ENCODE measurements at places on chromosomes 2 and 18. TPM values are rescaled to one million over a fixed set of nuclear protein-coding genes. Genes with fewer than 3 reads are reported as not detected.

- no peak for DNase-seq
Observed at GRCh38 chr2:111905990-111906735, 7.8 kb downstream of the MERTK start.

DNA sequence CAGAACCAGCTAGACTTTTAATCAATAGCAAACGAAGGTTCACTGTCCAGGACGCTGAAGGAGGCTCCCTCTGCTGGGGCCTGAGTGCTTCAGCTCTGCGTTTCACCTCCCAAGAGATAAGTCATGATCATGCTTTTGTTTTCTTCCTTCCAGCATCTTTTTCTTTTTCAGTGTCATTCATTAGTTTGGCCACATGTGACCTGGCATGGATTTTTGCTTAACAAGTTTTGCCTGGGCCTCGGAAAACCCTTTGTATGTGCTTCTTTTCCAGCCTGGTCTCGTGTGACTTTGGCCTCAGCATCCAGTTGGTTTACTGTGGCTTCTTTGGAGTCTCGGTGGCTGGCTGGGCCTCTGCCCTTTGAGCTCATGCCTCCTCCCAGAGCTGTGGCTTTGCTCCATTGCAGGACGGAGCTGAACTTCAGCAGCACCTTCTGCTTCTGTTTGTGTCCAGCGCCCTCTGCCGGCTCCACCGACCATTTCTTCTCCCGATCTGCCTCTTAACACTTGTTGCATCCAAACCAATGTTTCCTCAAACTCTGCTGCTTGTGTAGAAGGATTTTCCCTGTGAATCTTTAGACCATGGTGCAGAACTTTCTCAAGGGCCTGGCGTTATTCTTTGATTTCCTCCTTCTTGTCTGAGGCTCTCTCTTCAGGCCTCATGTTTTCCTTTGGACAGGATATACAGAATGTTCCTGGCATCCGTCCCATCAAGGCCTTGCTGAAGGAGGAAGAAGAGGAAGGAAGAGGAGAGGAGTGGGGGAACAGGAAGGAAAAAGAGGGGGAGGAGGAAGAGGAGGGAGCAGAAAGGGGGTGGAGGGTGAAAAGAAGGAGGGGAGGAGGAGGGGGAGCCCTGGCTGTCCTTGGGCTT lies 23.6 kb upstream of the HES6 start:
- DNase-seq, result peak; percentile 94

DNA sequence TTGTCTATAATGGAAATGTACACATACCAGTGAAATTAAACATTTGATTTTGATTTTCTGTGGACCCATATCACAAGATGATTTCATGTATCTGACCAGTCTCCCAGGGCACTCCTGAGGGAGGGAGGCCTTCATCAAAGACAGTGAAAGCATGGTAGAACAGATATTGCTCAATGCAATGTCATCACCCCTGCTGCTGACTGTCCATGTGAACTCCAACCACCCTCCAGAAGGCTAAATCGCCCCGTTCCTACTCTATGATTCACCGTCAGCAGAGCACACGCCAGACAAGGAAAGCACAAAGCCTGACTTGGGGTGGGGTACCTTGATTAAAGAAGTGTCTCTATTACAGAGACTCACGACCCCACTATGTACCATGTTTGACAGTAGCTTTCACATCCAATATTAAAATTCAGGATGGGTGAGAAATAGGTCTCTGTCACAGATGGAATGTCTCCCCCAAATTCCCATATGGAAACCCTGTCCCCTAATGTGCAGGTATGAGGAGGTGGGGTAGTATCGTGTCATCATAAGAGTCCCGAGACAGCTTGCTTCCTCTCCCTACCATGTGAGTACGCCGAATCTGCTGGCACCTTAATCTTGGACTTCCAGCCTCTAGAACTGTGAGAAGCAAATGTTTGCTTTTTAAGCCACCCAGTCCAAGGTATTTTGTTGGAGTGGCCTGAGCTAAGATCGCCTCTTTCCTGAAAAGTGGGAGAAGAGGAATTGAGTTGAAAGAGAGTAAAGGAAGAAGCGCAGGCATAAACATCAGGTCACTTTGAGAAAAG lies 42.4 kb downstream of the CYB5A start:
- DNase-seq, result peak; percentile 63

DNA sequence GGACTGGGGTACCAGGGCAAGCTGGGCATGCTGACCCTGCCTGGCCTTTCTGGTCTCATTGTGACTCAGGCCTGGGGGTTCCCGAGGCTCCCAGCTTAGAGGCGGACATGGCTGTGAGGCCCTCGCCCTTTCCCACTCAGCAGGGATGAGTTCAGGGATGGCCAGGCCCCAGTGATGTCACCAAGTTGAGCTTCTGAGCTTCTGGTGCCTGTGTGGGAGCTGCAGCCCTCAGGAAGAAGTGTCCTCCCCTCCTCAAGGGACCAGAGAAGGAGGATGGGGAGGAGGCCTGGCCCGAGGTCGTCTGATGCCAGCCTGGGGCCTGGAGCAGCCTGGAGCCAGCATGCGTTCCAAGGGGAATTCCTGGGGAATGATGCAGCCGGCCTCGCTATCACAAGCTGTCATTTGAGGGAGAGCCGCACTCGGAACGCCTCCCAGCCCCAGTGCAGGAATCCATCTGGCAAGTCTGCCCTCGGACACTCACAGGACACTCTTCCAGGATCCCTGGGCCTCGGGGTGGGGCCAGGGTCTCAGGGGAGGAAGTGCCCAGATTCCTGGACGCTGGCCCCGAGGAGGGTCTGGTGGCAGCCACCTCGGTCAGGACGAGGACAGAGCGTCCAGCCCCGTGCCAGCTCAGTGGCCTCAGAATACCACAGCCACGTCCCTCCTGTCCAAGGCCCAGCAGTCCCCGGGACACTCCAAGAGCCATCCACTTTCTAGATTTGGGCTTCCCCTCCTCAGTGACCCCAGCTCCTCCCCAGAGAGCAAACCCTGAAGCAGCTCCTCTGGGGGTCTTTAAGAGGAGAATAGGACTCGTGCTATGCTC lies 61.2 kb upstream of the GPC1 start:
- DNase-seq, result peak; percentile 76

DNA sequence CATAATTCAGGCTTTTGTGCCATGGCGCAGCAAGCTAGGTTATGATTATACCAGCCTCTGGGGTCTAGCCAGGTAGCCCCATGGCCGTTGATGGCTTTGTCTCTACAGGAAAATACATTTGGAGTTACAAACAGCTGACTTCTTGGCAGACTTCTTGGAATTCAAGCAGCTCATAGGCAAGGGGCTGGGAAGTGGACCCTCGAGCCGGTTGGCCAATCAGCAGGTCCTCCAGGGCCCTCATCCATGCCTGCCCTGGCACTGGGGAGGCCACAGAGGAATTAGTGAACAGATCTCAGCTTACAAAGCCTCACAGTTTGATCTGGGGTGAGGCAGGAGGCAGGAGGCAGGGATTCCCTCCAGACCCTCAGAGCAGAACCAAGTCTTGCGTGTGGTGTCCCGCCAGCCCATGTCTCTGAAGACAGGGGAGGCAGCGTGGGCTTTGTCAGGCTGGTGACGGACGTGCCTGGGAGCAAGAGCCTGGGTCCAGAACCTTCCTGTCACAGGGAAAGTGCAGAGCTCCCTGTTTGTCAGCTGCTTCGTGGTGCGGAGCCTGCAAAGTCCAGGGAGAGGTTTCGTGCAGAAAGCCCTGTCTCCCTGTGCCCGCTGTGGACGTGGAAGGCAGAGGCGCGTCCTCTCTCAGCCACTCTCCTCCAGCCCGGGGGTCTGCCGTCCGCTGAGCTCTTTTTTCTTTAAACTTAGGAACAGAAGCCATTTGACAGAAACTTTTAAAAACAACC lies 131.7 kb downstream of the KLHL29 start:
- no peak for DNase-seq

GRCh38 chr18:47100212-47100831 lies 50.0 kb downstream of the HDHD2 start:
- DNase-seq, result peak; percentile 72

- no peak for DNase-seq
Observed at GRCh38 chr18:10349561-10349960, 104.9 kb upstream of the APCDD1 start.

- DNase-seq, result no peak
Observed at GRCh38 chr2:65668744-65669143, 236.3 kb upstream of the SPRED2 start.

DNA sequence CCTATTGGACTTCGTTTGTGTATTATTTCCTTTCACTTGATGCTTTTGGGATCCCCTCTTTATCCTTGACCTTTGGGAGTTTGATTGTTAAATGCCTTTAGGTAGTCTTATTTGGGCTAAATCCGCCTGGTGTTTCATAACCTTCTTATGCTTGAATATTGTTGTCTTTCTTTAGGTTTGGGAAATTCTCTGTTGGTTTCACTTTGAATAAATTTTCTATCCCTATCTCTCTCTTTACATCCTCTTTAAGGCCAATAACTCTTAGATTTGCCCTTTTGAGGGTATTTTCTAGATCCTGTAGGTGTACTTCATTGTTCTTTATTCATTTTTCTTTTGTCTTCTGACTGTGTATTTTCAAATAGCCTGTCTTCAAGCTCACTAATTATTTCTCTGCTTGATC lies 354.7 kb downstream of the PARD3B start:
- DNase-seq, result no peak

- no peak for DNase-seq
Observed at GRCh38 chr2:73106791-73107190, 6.0 kb downstream of the RAB11FIP5 start.

DNA sequence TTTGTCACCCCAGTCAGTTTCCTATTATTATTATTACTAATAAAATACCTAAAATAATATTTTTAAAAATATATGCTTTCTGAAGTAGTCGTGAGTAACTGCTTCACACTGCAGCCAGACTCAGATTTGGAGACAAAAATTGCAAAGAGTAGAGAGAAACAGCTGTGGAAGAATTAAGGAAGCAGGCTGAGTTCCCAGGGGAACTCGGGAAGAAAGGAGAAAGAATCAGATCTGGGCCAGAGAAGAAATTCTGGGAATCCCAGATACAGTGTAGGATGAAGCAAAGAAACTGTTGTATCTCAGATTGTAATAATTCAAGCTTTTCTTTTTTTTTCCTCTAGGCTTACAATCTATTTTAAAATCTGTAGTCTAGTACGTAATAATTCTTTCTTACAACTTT lies 182.3 kb downstream of the FTCDNL1 start:
- DNase-seq, result no peak

GRCh38 chr2:30713698-30714097 lies 93.5 kb downstream of the CAPN13 start:
- DNase-seq, result no peak

DNA sequence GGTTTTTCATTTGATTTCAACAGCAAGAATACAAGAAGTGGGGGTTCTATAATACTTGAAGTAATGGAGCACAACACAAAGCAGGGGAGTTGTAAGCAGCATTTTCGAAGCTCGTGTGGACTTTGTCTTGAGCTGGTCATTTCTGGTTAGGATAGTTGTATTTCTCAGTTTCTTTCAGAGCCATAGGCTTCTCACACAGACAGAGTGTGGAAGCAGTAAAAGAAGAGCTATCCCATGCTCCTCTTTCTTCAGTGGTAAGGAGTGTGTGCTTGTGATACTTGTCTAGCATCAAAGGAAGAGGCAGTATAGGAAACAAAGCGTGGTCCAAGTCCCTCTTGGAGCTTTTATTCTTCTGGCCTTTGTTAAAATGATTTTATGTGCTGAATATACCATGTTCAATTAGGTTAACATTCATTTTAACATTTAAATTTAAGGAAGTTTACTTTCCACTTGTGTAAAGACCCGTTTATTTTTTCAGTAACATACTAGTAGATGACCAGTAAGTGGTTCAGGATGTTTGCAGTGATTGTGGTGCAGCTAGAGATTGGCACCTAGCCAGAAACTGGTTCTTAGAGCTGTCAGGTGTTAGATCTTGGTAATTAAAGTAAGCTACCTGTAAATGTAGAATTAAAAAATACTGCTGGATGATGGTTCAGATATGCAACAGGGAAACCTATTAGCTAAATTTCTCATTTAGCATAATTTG lies 14.6 kb downstream of the CCNYL1 start:
- no peak for DNase-seq

DNA sequence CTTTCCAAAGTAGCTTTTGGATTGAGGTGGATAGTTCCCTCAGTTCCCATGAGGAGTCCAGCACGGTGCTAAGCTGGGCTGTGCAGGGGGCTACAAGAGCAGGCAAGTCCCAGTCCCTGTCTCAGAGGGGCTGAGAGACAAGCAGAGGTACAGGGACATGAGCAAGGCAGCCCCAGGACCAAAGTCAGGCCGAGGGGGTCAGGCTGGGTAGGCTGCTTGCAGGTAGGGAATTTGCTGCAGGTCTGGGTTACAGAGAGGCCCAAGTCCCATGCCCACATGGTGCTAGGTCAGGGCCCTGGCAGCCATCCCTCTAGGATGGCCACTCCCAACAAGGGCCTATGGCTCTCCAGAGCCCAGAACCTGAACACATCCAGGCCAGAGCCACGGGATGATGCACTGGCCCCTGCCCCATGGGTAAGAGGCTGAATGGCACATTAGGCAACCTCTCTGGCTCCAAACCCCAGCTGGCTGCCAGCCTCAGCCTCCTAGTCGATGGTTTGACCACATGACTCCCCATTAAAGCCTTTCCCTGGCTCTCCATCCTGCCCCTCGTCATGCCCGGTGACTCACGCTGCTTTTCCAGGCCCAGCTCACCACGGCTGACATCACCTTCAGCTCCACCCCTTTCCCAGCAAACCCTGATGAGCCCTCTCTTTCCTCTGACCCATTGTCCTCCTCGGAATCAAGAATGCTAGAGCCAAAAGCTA lies 83.7 kb downstream of the SDC1 start:
- peak; percentile 78 for DNase-seq

DNA sequence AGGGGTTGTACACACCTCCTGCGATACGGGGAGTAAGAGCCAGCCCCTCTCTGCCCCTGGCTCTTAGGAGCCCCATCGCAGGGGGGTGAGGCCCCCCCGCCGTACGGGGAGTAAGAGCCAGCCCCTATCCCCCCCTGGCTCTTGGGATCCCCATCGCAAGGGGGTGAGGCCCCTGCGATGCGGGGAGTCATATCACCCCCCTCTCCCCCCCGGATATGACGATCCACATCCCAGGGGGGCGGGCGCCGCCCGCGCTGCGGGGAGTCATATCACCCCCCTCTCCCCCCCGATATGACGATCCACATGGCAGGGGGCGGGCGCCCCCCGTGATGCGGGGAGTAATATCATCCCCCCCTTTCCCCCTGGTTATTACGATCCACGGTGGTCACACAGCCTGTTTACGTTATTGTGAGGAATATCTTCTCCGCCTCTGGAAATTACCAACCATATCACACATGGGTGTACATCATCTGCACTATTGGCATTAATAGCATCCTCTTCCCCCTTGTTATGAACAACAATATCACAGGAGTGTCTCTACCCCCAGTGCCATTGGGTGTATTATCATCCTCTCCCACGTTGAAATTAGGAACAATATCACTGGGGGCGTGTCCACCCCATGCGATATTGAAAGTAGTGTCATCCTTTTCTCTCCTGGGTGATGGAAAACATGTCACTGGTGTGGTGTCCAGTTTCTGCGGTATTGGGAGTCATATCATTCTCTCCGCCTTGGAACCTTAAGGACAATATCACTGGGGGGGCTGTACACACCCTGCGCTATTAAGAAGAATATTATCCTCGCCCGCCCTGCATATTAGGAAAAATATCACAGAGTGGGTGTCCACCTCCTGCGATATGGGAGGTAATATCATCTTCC lies 24.7 kb upstream of the NAGK start:
- DNase-seq, result no peak

GRCh38 chr2:3648652-3649177 lies 9.3 kb upstream of the ALLC start:
- no peak for DNase-seq

- no peak for DNase-seq
Observed at GRCh38 chr2:61632276-61633169, 94.4 kb upstream of the XPO1 start.

The GAREM2 gene
- 4.7 TPM for total RNA-seq

The C2orf78 gene
- total RNA-seq, result not detected

The MYOM1 gene
- total RNA-seq, result 1.6 TPM

The SEH1L gene
- 25.8 TPM for total RNA-seq

The PPIG gene
- total RNA-seq, result 37.4 TPM

The IL36G gene
- 0.20 TPM for total RNA-seq

The GCG gene
- 21.1 TPM for total RNA-seq

The ERFE gene
- total RNA-seq, result 0.27 TPM
